ENCODE measurements at places on chromosomes 6 and 20.

DNA sequence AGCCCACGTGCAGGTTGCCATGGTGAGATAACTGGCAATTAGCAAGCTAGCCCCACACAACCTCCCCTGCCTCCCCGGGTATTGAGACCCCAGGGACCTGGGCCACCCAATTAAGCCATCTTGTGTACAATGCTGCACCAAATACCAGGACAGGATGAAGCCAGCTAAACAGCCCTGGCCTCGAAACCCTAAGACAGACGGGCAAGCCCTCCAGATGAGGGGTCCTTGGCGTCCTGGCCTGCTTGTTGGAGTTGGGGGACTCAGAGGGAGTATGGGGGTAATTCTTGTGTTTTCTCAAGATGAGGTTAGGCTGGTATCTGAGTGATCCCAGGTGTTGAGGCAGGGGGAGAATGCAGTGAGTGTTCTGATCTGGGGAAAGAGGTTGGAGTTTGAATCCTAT lies 8.8 kb upstream of the MAPRE1 start:
- no peak for DNase-seq

DNA sequence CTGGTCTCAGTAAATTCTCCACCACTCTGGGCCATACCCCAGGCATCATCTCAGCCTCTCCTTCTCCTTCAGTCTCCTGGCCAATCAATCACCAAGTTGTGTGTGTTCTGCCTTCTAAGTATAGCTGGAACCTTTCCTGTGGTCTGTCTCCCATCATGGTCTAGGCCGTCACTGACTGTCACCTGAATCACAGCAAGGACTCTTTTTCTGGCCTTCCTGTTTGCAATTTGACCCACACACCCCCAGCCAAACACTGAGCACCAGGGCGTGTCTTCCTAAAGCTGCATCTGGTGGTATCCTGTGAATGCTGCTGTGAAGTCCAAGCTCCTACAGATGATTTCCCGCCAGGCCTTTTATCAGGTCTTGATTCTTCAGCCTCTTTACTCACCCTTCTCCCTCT lies 52.6 kb upstream of the PRELID3B start:
- no peak for DNase-seq

DNA sequence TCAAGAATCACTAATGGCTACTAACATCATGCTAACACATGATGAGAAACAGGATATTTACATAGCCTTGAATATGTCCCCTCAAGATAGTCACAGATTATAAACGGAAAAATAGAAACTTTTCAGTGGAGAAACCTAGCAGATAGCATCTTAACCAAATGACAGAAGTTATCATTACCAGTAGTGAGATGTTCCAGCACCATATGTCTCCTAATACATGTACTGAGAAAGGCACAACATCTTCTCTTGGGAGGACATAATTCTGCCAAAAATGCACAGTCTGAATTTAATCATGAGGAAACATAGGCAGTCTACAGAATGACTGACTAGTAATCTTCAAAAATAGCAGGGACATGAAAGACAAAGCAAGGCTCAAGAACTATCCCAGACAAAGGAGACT lies 19.9 kb upstream of the PRIM2 start:
- DNase-seq = no peak

- DNase-seq = no peak
These were observed 6.4 kb downstream of the ZSWIM3 start for GRCh38 chr20:45863543-45864470.

GRCh38 chr20:15774926-15775325 lies 798.3 kb downstream of the KIF16B start:
- no peak for DNase-seq

- no peak for DNase-seq
These were observed 38.3 kb downstream of the DAAM2 start for GRCh38 chr6:39830444-39830843.
